ENCODE measurements at places on chromosomes 16 and 17. TPM values are rescaled to one million over a fixed set of nuclear protein-coding genes. Genes with fewer than 3 reads are reported as not detected.

Gene MPO
- 93.6 TPM for total RNA-seq

Gene MRPS7
- total RNA-seq = 48.6 TPM

Gene KRTAP4-11
- total RNA-seq = not detected

Gene TEX14
- total RNA-seq = 0.29 TPM

Gene KRT32
- not detected for total RNA-seq

Gene TMEM114
- not detected for total RNA-seq

Measured in metanephros (tissue), 2 donors.